ENCODE measurements at places on chromosomes 1 and 21.

GRCh38 chr1:198765416-198765815 lies 126.6 kb downstream of the PTPRC start:
- DNase-seq: no peak

GRCh38 chr1:155880251-155880650 lies 20.9 kb downstream of the SYT11 start:
- no peak for DNase-seq

GRCh38 chr1:183730886-183731573 lies 73.9 kb upstream of the RGL1 start:
- DNase-seq: no peak

DNA sequence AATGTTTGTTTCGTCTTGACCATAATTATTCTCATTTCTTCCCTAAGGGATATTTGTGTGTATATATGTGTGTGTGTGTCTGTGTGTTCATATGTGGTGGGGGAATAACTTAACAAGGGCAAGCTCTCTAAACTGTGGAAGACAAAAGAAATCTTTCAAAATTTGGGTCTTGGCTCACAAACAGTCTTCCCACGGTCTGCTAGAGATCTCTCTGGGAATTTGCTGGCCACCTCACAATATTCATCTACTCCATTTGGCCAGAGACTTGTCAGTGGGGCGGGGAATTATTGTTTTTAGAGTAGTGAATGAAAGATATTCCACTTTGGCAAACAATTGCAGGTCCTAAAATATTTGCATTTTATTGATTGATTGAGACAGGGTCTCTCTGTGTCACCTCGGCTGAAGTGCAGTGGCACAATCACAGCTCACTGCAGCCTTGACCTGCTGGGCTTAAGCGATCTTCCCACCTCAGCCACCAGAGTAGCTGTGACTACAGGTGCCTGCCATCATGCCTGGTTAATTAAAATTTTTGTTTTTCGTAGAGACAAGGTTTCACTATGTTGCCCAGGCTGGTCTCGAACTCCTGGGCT lies 8.0 kb upstream of the EIF2B3 start:
- DNase-seq: no peak

GRCh38 chr1:76542359-76542758 lies 324.9 kb upstream of the ST6GALNAC5 start:
- no peak for DNase-seq

- no peak for DNase-seq
These were observed 80.8 kb downstream of the OBSCN start for GRCh38 chr1:228288536-228289238.

GRCh38 chr1:110053552-110054428 lies 16.7 kb downstream of the ALX3 start:
- peak; percentile 58 for DNase-seq

DNA sequence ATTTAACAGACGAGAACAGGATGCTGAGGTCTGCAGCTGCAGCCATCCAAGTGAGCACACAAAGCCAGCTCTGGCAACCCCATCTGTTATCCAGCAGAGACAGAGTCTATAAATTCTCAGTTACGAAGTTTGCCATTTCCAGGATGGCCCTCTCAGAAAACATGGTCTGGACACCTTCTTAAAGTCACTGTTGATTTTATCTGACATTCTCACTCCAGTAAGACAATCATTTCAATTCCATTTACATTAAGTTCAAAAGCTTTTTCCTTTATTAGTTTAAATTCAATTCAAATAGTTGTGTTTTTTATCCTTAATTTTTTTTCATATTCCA lies 125.5 kb downstream of the DMRTB1 start:
- no peak for DNase-seq

DNA sequence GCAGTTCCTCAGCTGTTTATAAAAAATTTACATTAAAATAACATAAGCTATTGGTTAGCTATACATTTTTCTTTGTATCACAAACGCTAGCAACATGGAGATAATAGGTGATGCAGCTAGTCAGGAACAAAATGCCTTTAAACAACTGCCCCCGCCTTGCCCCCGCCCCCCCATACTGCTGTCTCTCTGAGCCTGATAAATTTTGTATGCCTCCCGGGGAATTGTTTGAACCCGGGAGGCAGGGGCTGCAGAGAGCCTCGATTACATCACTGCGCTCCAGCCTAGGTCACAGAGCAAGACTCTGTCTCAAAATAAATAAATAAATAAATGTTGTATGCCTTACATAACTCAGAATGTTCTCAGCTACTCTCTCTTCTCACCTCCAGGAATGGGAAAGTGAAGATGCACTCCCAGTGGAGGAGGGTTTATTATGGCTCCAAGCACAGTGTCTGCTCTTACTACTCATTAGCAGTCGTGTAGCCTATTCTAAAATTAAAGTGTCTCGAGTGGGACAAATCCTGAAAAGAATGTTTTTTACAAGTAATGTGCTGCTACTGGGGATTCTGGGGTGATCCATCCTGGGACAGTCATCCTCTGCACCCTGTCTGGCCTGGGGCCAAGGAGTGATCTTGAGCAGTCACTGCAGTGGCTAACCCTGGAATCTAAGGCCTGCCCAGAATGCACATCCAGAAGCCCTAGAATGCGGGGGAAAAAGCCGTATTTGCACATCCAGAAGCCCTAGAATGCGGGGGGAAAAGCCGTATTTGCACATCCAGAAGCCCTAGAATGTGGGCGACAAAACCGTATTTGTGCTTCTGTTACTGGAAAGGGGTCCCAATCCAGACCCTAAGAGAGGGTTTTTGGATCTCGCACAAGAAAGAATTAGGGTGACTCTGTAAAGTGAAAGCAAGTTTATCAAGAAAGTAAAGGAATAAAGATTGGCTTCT lies 39.4 kb upstream of the ZNF496 start:
- DNase-seq: no peak

DNA sequence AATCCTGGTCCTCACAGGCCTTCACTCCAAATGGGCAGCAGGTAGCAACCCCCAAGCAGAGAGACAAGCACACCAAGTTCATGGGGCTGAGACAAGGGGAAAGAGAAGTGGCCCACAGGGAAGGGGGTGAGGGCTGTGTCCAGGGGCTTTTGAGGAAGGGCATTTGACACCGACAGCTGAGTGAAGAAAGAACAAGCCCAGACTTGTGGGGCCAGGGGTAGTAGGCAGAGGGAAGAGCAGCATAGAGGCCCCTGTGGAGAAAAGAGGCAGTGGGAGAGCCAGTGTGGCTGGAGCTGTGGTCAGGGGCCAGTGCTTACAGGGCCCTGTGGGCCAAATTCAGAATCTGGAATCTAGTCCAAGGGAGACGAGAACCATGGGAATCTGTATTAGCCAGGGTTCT lies 85.4 kb downstream of the IGSF21 start:
- no peak for DNase-seq

DNA sequence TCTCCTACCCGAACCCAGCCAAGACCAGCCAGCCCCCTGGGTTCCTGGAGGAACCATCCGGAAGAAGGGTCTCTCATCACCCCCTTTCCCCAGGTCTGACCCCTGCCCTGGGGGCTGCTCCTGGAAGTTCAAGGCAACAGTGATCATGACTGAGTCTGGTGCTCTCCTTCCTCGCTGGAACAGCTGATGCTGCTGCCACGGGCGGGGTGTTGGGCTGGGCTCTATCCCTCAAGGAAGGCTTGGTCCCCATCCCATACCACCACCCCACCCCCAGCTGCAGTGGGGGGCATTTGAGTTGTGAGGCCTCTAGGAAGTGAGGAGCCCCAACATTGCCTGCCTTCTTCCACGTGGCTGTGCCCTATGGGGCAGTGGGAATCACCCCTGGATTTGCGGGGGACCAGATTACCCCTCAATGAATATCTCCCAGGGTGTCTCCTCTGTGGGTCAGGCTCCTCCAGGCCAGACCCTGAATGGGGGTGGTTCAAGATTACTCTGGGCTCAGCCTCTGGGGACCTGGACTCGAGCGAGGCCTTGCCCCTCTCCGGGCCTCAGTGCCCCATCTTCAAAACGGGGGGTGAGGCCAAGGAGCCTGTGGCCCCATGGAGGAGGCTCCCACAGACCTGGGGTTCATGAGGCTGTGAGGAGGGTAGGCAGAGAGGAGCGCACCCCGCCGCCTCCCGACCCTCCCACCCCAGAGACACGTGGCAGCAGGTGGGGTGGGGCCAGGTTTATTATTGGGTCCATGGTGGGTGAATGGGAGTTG lies 2.8 kb downstream of the MASP2 start:
- no peak for DNase-seq
